ENCODE measurements at places on chromosomes 1 and 21.

DNA sequence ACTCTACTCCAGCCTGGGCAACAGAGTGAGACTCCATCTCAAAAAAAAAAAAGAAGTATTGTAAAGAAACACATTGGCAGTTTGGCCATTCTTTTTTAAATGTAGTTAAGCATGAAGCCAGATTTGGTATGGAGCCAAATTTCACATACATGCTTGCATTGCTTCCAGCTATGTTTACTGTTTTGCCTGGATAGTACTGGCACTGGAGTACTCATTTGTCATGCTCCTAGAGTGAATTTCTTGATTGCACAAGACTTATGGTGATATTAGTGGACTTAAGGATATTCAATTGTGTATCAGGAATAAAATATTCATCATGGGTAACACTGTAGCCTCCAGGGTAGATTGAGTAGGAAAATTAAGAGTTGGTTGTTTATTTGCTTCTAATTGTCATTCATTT lies 24.5 kb upstream of the SLC9A1 start:
- no peak for DNase-seq

DNA sequence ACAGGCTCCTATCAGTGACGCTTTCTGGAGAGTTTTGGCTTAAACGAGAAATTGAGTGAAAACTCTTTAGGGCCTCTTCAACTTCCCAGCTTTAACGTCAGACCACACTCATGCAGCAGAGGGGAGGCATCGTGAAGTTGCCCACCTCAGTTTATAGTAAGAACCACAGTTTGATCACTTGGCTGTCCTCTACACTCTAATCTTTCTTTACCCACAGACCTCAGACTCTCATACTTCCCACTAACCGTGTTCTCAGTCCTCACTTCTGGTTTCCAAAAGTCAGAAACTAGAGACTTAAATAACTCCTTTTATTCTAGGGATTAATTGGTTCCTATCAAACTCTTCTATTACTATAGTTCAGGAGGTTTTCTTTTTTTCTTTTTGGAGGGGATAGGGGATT lies 302.2 kb downstream of the NTNG1 start:
- DNase-seq, result no peak

DNA sequence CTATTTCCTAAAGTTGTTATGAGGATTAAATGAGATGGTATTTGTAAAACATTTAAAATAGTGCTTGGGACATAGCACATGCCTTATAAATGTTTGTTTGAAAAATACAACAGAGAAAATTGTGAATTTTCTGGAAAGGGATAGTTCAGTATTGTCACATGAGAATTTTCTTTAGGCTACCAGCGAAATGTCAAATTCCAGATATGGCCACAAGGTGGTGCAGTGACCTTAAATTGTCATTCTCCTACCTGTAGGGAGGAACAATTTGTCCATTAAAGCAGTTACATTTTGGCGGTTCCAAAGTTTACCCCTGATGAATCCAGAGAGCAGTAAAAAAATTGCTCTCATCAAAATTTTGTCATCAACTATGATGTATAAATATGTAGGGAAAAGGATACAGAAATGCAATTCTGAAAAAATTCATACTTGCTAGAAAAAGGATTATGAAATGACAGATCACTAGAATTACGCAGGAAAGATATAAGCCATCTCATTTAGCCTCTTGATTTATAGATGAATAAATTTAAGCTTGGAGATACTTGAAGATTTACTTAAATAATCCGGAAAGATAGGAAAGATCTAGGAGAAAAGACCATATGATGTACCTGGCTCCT lies 50.2 kb upstream of the TSHB start:
- peak; percentile 25 for DNase-seq

DNA sequence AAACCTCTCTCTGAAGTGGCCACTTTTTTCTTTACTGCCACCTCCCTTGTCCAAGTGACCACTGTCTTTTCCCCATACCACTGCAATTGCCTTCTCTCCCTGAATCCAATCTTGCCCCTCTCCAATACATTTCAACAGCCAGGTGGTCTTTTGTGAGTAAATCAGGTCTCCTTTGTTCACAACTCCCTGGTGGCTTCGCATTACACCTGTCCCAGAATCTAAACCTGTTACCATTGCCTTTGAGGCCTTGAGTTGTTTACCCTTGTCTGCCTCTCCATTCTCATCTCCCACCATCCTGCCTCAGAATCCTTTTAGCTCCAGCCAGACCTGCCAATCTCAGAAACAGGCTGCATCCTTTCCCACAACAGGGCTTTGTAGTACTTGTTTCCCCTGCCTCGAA lies 21.8 kb upstream of the DYNLT5 start:
- no peak for DNase-seq

GRCh38 chr1:228891272-228892034 lies 156.2 kb downstream of the RHOU start:
- no peak for DNase-seq

DNA sequence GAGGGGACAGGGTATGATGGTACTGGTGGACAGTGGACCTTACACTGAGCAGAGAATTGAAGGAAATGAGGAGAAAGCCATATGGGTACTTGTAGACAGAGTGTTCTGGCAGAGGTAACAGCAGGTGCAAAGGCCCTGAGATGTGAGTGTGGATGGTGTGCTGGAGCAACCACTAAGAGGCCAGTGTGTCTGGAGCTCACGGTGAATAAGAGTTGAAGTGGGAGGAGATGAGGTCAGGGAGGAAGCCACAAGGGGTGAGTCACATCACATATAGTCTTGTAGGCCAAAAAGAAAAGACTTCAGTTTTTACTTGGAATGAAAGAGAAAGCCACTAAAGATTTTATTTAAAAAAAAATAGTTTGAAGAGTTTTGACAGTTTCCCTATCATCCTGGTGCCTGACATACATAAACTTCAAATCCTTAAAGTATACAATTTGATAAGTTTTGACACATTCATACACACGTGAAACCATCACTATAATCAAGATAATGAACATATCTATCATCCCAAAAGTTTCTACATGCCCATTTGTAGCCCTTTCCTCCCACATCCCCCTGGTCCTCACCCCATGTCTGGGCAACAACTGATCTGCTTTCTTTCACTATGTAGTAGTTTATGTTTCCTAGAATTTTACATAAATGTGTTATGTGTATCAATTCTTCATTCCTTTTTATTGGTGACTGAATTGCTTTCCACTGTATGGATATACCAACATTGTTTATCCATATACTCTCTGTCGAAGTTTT lies 148.4 kb downstream of the GPATCH2 start:
- DNase-seq, result no peak

- no peak for DNase-seq
These were observed 56.2 kb downstream of the BTBD8 start for GRCh38 chr1:92136341-92136740.

DNA sequence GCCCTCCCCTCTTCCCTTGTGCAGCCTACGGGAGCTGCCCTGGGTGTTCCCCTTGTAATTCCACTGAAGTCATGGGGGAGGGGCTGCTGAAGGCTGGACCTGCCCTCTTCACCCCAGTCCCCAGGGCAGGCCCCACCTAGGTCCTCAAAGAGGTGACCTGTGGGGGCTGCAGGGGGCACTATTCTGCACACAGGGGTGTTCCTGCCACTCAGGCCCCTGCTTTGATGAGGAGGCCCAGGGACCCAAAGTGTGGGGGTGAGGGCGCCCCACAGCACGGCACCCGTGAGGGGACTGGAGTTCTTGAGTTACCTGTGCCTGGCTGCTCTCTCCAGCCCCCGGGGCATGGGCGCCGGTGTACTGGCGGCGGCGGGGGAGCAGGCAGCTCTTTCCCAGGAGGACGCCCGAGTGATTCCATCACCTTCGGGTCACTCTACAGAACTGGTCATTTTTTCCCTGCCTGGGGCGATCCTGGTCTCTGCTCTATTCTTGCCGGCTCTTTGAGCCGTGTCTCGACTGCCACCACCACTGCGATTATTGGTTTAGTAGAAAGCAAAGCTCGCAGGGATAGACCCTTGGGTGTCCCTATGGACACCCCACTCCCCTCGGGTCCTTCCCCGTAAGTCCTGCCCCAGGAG lies 6.9 kb upstream of the PRDM16 start:
- no peak for DNase-seq

DNA sequence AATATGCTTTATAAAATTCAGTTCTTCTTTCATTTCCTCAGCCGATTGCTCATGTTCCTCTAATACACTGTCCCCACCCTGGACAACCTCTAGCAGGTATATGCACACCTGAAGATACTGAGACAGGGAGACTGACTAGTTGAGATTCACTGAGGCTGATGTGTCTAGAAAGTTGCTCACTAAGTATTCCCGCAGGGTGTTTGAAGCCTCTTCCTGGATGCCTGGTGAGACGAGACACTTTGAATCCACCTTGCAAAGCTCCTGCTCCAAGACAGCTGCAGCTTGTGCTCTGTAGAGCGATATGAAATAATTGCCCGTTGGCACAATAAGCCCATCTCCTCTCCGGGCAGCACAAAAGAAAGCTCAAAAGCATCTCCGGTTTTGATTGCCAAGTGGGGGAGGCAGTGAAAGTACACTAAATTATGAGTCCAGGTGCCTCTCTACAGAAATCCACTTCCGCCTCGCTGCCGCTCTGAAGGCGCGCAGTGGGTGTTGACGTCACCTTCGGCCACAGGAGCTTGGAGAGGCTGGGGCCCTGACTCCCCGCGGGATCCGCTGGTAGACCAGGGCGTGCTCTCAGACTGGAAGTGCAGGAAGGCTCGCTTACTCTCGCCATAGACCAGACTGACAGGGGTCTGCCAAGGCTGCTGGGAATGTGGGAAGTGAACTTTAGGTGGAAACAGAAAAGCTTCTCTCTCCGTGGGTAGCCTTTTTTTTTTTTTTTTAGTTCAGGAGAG lies 46.3 kb downstream of the GPA33 start:
- DNase-seq, result no peak

- DNase-seq, result no peak
These were observed 20.6 kb downstream of the CCDC190 start for GRCh38 chr1:162840250-162840839.

GRCh38 chr1:6358144-6358624 lies 35.4 kb downstream of the ACOT7 start:
- peak; percentile 44 for DNase-seq

- DNase-seq, result no peak
These were observed 361 bp upstream of the LMX1A start for GRCh38 chr1:165356876-165357275.

GRCh38 chr1:30648408-30649000 lies 74.9 kb downstream of the MATN1 start:
- DNase-seq, result no peak

GRCh38 chr1:150410582-150411101 lies 46.7 kb downstream of the RPRD2 start:
- no peak for DNase-seq

GRCh38 chr1:35285771-35286606 lies 17.5 kb downstream of the ZMYM4 start:
- no peak for DNase-seq

- DNase-seq, result no peak
These were observed 3.5 kb upstream of the GBP7 start for GRCh38 chr1:89179343-89179742.

GRCh38 chr21:41431788-41432548 lies 5.9 kb downstream of the MX1 start:
- DNase-seq, result no peak

- DNase-seq, result no peak
These were observed 35.2 kb downstream of the TP73 start for GRCh38 chr1:3687504-3687903.

GRCh38 chr1:106447466-106447865 lies 609.0 kb upstream of the PRMT6 start:
- no peak for DNase-seq

- DNase-seq, result no peak
These were observed 83.7 kb upstream of the IFFO2 start for GRCh38 chr1:19040010-19040680.

- no peak for DNase-seq
These were observed 85.9 kb downstream of the NAV1 start for GRCh38 chr1:201624741-201625225.

DNA sequence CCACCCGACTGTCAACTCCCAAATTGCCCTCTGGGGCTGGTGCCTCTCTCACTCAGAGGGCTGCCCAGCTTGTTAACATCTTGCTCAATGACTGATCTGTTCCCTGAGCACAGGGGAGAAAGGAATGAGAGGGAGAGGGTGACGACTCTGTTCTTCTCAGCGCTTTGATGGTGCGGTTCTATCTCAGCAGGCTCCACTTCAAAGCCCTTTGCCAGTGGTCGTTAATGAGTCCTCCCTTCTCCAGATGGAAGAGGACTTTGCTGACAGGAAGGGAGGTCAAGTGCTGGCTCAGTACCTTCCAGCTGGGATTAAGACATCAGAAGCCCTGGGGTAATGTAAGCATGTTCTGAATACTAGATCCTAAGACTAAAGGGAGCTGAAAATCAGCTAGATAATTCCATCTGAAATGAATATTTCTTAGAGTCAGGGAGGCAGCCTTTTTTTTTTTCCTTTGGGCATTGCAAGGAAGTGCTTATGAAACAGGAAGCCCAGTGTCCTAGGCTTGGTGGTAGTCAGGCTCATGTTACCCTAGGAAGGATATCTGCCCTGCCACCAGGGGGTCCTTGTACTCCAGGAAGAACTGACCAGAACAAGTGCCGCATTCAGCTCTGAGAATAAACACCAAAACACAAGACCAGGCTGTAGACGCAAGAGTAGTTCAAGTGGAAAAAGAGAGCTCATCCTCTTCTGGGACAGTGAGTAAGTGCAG lies 4.7 kb downstream of the FMOD start:
- no peak for DNase-seq

DNA sequence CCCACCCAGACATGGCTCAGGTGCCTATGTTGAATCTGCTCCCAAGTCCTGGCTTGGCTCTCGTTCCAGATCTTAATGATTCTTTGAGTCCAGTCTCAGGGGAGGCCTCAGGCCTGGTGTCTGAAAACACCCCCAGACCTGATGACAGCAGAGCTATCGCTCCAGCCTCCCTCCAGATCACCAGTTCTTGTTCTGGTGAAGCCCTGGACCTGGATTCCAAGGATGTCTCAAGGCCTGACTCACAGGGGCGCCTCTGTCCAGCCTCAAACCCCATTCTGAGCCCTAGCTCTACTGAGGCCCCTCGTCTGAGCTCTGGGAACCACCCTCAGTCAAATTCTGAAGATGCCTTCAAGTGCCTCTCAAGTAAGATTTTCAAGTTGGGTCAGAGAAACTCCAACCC lies 11.4 kb downstream of the MROH7 start:
- no peak for DNase-seq

DNA sequence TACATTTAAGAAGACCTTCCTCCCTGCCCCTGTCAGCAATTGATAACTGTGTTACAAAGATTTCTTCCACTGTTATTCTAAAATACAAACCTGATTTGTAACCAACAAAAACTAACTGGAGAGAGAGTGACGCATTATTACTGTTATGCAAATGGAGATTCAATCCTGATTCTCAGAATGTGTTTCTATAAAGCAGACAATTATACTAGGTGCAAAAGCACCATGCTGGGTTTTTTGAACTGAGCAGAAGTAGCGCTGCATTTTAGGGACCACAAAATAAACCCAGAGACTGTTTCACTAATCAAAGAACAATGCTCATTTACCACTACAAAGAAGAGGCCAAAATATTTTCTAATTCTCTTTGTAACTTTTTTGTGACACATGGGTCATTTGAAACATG lies 13.6 kb upstream of the GBP6 start:
- no peak for DNase-seq

GRCh38 chr21:39947031-39947430 lies 79.8 kb downstream of the PCP4 start:
- DNase-seq, result no peak
